T-helper 9 cell (primary cell): ENCODE measurements at places on chromosomes 13 and 19.

DNA sequence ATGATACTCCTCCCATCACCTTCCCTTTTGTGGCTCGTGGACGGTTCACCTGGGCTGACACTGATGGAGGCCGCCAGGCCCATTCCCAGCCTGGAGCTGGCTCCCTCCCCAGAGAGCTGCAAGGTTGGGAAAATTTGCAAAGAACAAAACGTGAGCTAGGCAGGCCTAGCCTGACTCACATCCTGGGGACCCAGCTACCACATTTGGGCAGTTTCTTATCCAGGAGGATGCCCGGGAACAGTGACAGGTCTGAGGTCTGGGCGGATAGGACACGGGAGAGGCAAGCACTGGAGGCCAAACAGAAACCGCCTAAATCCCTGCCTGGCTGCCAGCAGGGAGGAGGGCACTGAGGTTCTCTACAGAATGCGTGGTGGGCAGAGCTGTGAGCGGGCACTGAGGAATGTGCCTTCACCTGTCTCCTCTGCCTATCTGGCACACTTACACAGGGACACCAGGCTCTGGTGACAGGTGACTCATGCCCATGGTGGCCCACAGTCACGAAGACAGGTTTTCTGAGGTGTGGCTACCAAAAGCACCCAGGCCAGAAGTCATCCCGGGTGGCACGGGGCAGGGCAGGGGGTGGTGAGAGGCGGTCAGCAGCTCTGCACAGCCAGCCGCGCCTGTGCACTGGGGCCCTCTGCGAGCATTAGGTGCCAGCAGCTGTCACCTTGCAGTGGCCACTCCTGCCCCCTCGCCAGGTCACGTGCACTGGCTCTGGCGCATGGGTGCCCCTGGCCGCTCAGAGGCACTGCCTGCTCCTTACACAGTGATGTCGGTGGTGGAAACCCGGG is 23.2 kb downstream of the SH3GL1 start:
- DNase-seq: no peak

GRCh38 chr19:46670813-46671212 is 9.8 kb upstream of the DACT3 start:
- no peak for DNase-seq

DNA sequence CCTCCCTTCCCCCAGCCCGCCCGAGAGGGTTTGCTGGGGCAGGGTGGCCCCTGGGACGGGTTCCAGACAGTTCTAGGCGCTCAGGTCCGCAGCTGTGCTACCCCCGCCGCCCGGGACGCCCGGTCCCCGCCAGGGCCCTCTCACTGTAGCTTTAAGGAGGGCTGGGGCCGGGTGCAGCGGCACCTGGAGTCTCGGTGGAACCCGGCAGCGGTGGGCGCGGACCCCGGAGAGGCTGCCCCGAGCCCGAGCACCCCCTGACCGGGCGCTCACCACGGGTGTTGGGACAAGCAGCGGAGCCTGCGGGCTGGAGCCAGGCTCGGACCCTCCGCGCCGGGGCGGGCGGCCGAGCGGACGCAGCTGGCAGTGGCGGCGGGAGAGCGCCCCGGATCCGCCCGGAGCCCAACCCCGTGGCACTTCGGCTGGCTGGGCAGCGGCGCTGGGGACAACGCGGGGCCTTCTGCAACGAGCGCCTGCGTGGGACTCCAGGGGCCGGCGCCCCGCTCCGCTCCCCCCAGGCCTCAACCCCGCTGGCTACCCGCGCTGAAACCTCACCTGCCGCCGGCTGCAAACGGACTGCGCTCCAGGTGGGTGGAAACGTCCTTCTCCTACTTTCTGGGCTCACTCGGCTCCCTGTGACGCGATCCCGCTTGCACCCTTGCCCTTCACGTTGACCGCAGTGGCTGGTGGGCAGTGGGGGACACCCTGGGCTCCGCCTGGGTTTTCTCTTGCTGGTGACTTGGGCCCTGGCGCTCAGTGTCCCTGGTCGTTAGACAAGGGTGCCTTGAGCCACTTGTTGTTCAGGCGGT is 81.1 kb downstream of the ZNF429 start:
- no peak for DNase-seq

DNA sequence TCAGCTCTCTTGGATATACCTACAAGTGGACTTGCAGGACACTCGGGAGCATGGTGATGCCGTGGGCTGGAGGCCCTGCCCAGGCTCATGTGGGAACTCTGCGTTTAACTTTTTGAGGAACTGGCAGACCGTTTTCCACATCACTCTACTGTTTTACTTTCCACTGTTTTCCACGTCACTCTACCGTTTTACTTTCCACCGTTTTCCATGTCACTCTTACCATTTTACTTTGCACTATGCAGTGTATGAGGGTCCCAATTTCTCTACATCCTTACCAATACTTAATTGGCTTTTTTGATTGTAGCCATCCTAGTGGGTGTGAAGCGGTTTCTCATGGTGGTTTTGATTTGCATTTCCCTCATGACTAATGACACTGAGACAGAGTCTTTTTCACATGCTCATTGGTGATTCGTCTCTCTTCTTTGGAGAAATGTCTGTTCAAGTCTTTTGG is 40.5 kb downstream of the GATAD2A start:
- no peak for DNase-seq

- DNase-seq: peak; percentile 91
Measured at GRCh38 chr19:41144403-41144802, 30.2 kb downstream of the CYP2F1 start.

- DNase-seq: peak; percentile 35
Measured at GRCh38 chr13:52968074-52968700, 60.4 kb upstream of the OLFM4 start.

DNA sequence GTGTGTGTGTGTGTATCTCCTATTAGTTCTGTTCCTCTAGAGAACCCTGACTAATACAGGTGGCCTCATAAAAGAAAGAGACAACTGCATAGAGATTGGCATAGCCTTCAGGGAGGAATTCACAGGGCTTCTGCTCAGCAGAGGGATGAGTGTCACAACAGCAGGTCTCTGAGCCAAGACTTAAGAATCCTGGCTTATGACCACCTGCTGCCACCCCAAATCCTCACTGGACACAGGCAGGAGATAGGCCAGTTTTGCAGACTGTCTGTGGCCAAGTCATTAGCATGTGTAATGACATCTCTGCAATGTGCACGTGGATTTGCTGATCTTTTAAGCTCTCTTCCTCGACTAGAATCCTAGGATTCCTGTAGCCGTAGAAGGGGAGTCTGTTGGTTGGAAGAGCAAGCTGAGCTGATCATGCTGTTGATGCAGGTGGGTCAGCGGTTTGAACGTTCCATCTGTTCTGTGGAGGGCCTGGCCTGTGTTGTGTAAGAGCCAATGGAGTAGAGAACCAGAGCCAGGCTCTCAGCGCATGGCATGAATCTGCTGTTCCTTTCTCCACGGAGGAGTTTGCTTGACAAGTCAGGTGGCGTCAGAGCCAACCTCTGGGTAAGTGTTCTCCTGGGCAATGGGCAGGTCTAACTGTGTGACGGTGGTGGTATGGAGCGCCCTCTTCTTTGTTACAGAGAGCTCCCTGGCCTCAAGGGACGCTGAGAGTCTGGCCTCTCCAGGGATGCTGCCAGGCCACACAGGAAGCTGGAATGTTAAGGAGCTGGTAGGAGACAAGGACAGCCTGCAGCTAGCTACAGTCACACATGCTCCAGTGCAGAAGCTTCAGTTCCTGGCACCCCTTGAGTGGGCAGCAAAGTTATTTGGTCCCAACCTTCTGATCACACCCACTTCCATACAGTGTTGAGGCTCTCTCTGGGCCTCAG is 503.1 kb downstream of the FOXO1 start:
- DNase-seq: no peak

GRCh38 chr13:77860507-77860981 is 58.1 kb downstream of the EDNRB start:
- DNase-seq: no peak

DNA sequence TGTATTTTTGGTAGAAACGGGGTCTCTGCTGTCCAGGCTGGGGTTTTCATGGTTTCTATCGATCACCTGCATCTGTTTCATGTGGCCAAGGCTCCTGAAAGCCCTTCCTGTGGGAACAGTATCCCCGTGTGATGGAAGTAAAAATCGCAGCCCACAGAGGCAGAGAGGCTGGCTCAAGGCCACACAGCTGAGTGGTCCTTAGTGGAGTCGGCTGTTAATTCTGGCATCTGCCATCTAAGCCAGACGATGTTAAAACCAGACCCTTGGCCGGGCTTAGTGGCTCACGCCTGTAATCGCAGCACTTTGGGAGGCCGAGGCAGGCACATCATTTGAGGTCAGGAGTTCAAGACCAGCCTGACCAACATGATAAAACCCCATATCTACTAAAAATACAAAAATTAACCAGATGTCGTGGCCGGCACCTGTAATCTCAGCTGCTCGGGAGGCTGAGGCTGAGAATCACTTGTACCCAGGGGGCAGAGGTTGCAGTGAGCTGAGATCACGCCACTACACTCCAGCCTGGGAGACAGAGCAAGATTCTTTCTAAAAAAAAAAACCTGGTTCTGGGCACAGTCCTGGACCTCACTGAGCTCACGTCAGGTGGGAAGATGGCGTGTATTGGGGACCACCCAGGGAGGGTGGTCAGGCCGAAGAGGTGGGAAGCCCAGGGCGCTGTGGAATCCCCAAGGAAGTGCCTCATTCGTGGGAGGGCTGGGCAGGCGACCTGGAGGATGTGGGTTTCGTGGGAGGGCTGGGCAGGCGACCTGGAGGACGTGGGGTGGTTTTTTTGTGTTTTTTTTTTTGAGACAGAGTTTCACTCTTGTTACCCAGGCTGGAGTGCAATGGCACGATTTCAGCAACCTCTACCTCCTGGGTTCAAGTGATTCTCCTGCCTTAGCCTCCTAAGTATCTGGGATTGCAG is 18.5 kb upstream of the MISP start:
- DNase-seq: no peak

GRCh38 chr19:46209051-46209450 is 20.5 kb upstream of the IGFL1 start:
- DNase-seq: no peak

DNA sequence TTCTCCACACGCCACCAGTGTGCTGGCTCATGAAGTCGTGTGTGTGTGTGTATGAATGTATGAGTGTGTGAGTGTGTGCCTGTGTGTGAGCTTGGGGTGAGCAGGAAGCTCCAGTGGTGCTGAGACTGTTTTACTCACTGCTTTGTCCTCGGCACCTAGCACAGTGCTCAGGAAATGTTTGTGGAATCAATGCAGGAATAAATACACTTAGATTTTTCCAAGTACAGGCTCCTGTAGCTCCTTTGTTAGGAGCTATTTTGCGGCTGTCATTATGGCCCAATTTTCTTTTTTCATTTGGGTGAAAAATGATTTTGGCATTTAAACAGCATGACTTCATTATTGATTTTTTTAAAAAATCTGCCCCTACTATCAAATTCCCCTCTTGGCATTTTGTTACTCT is 193.5 kb upstream of the KL start:
- no peak for DNase-seq

DNA sequence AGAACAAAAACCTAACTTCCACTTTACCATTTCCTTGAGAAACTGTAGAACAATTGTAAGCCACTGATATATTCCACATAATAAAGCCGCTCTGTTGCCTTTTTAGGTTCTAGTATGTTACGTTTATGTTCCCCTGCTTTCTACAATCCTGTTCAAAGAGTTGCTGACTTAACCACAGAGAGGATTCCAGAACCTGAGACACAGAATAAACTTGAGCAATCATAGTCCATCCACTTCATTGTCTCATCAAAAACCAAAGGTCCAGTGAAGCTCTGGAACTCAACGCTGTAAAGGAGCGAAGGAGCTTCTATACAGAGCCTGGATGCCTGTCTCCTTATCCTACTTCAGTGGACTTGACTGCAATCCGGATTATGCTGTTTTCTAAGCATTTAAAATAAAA is 4.6 kb downstream of the STARD13 start:
- no peak for DNase-seq

DNA sequence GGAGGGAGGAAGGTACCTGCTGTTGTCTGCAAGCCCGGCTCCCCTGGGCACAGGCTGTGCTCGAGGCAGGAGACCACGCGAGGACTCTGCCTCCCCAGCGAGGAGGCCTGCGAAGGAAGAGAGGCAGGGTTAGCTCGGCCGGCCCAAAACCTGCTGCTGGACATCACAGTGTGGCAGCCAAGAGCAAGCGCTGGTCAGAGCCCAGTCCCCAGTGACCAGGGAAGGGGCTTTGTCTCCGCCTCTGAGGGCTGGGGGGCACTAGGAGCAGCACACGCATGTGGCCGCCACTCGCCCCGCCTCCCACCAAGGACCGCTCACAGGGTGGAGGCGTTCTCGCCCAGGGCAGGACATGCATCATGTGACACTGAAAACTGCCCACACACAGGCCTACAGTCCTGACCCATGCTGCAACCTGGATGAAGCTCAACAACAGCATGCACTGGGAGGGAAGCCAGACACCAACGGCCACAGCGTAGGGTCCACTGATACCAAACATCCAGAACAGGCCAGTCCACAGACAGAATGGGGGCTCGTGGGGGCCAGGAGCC is 8.5 kb downstream of the MIER2 start:
- no peak for DNase-seq

DNA sequence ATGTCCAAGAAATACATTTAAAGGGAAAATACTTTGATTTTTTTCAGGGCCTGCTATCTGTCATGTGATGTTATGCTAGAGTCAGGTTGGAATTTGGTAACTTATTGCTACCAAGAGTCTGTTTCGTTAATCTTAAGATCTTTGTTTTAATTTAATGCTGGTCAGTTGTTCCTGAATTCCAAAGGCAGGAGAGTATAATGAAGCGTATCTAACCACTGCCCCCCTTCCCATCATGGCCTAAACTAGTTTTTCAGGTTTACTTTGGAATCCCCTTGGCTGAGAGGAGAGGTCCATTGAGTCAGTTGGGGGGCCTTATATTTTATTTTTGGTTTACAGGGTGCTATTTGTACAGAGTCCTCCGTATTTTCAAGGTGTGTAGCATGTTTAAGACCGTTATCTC is 116.3 kb upstream of the SLC7A1 start:
- DNase-seq: no peak

- DNase-seq: no peak
Measured at GRCh38 chr13:35693134-35693784, 216.8 kb upstream of the MAB21L1 start.

- no peak for DNase-seq
Measured at GRCh38 chr19:42563352-42564210, 31.1 kb downstream of the CEACAM8 start.

DNA sequence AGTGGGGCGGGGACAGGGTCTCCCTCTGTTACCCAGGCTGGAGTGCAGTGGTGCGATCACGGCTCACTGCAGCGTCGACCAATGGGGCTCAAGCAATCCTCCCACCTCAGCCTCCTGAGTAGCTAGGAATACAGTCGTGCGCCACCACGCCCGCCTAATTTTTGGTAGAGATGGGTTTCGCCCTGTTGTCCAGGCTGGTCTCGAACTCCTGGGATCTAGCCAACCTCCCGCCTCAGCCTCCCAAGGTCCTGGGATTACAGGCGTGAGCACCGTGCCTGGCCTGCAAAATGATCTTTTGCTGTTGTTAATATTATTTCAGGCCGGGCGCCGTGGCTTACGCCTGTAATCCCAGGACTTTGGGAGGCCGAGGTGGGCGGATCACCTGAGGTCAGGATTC is 621 bp upstream of the TGDS start:
- no peak for DNase-seq

DNA sequence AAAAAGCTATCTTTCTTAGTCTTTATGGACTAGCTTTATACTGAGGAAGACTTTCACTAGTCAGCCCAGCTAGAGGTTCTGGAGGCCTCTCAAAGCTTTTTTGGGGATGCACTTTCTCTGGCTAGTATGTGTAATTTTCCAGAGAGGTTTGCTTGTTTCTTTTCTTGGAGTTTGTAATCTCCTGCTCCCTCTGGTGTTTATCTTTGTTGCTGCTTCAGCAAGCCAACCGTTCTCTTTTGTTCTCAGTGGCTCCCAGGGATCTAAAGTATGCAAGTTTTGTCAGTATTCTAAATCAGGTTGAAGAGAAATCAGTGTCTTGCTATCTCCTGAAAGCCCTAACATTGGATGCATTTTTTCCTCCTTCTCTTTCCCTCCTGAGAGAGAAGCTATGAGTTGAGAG is 121.1 kb upstream of the MYO16 start:
- no peak for DNase-seq

GRCh38 chr13:44064357-44064756 is 184.7 kb downstream of the LACC1 start:
- DNase-seq: no peak
